ENCODE measurements at places on chromosomes 7 and 10.
A peak's percentile ranks its signal among the peaks of the same experiment; 100 is the strongest.

DNA sequence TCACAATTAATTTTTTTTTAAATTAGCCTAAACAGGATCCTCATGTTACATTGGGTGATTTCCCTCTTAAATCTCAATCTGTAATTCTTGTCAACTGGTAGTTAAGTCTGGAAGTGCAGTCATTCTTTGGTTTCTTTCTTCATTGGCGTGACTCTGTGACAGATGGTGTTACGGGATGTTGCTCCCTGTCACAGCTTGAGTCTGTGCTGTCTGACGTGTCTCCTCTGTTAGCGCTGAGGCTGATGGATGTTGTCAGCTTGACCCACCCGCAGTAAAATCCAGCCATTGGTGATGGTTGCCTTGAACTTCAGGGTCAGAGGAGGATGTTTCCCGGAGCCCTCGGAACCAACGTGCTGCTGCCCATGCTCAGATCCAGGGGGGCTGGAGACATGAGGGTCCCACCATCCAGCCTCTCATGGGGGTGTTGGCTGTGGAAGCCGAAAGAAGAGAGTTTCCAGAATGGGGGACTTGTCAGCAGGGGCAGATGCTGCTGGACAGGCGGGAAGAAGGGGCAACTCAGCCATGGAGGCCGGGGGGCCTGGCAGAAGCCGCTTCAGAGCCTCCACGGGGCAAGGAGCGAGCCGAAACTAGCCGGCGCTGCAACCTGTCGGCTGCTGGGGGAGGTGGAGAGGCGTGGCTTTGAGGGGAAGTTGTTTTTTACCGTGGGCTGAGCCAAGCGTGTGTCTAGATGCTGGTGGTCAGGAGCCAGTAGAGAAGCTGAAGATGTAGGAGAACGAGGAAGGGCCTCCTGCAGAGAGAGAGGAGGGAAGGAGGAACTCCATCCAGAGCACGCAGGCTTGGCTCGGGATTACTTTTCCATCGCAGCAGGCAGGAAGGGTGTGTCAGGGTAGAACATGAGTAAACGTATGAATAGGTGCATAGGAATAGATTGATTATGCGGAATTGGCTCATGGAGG, 3.5 kb downstream of the SUN1 start:
- DNase-seq, result no peak

DNA sequence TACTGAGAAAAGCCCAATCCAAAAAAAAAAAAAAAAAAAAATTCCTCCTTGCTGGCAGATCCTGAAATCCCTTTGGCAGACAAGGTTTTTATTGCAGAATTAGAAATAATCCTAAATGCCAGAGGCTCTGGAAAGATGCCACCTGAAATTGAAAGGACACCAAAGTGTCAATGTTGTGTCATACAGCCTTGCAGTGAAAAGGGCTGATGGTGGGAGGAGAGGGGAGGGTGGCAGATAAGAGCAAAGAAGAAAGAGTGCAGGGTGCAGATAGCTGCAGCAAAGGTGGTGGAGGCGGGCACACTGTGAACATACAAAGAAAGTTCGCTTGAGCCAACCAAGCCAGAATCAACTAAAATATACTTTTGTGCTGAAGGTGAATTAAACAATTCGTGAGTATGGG, 8.2 kb upstream of the OPTN start:
- no peak for DNase-seq

- no peak for DNase-seq
These were observed 159.5 kb upstream of the ZNF32 start for GRCh38 chr10:43808136-43808535.

- no peak for DNase-seq
These were observed 254.6 kb downstream of the XPNPEP1 start for GRCh38 chr10:109668703-109669102.

GRCh38 chr10:93746844-93747284, 10.9 kb upstream of the LGI1 start:
- DNase-seq, result peak; percentile 30

Measured in MM.1S (cell line).